Thoracic aorta endothelial cell (primary cell): ENCODE measurements at places on chromosomes 4 and X. TPM values are rescaled to one million over a fixed set of nuclear protein-coding genes. Genes with fewer than 3 reads are reported as not detected.

The NAA11 gene
- total RNA-seq, result not detected in 2 replicates

The SERPINA7 gene
- total RNA-seq, result not detected in 2 replicates

The RHOXF2B gene
- total RNA-seq, result not detected in 2 replicates

The DRP2 gene
- 0.80 and 1.0 TPM in 2 replicates for total RNA-seq

The SPANXC gene
- total RNA-seq, result not detected in 2 replicates

The ETDC gene
- total RNA-seq, result not detected in 2 replicates

The SPARCL1 gene
- 0.22 TPM in 1 of 2 replicates, not detected in the other for total RNA-seq

The CRMP1 gene
- 0.53 TPM in 1 of 2 replicates, not detected in the other for total RNA-seq

The EDA2R gene
- 8.9 and 9.9 TPM in 2 replicates for total RNA-seq

The MAGEA2B gene
- total RNA-seq, result not detected in 2 replicates

The ERVMER34-1 gene
- not detected in 2 replicates for total RNA-seq

The DCAF8L2 gene
- total RNA-seq, result 0.07 and 0.27 TPM in 2 replicates

The GPRASP1 gene
- total RNA-seq, result 1.9 and 2.4 TPM in 2 replicates

The PDCL2 gene
- not detected in 2 replicates for total RNA-seq

The MAGEA6 gene
- total RNA-seq, result not detected in 2 replicates

The SMR3B gene
- total RNA-seq, result 0.22 TPM in 1 of 2 replicates, not detected in the other

The NAP1L2 gene
- total RNA-seq, result 2.0 and 2.4 TPM in 2 replicates

The STS gene
- total RNA-seq, result 5.2 and 9.5 TPM in 2 replicates

The PAGE5 gene
- total RNA-seq, result not detected in 2 replicates

The VCX3B gene
- not detected in 2 replicates for total RNA-seq

The YIPF7 gene
- not detected in 2 replicates for total RNA-seq

The GPR50 gene
- not detected in 2 replicates for total RNA-seq

The CTAG1B gene
- not detected in 2 replicates for total RNA-seq

The RBM3 gene
- 339 and 433 TPM in 2 replicates for total RNA-seq

The GPR119 gene
- total RNA-seq, result not detected in 2 replicates

The GPR143 gene
- 2.7 and 3.3 TPM in 2 replicates for total RNA-seq

The TGIF2LX gene
- not detected in 2 replicates for total RNA-seq

The FGD1 gene
- 6.9 and 8.3 TPM in 2 replicates for total RNA-seq

The AMTN gene
- not detected in 2 replicates for total RNA-seq

The ABCB7 gene
- 24.7 and 31.5 TPM in 2 replicates for total RNA-seq

The RIPPLY1 gene
- total RNA-seq, result not detected in 2 replicates

The MEPE gene
- not detected in 2 replicates for total RNA-seq

The DUSP21 gene
- total RNA-seq, result not detected in 2 replicates

The RTL5 gene
- total RNA-seq, result 0.14 and 0.40 TPM in 2 replicates

The ZXDA gene
- total RNA-seq, result 9.7 TPM in 2 replicates

The METAP1 gene
- total RNA-seq, result 73.4 and 90.8 TPM in 2 replicates

The TMPRSS11D gene
- not detected in 2 replicates for total RNA-seq

The HSFX3 gene
- total RNA-seq, result not detected in 2 replicates

The NCAPG gene
- 104 and 139 TPM in 2 replicates for total RNA-seq
